NCI-H1048 (cell line): ENCODE measurements at places on chromosomes 5 and 9.

DNA sequence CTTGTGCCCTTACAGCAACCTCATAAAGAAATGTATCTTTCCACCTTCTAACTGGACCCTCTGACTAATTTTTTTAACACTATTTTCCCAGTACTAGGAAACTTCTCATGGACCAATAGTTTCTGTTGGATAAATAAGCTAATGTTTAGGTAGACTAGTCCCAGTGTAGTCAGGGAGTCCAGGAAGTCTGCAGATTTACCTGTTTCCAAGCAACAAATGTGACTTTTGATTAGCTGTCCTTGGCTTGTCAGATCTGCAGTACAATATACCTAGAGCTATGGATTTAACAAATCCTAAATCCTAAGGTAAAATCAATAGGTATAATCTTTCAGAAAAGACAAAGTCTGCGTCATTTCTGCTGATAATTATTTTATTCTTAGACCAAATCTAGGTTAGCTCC is 55.7 kb downstream of the FAM174A start:
- DNase-seq: no peak

DNA sequence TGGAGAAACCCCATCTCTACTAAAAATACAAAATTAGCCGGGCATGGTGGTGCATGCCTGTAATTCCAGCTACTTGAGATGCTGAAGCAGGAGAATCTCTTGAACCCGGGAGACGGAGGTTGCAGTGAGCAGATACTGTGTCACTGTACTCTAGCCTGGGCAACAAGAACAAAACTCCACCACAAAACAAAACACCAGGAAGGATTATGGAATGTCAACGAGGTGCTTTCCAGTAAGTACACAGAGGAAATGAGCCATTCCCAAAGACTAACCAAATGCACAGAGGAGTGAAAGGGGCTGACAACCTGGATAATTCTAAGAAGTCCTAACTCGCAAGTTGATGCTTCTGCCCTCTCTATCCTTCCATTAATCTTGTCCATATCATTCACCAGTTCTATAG is 126.1 kb upstream of the RETREG1 start:
- DNase-seq: no peak

- DNase-seq: no peak
Measured at GRCh38 chr5:7668627-7669026, 182.3 kb downstream of the CFAP90 start.

- DNase-seq: no peak
Measured at GRCh38 chr9:74044844-74045243, 452.3 kb upstream of the RORB start.

- DNase-seq: no peak
Measured at GRCh38 chr9:30977965-30978364, 1406.5 kb upstream of the ACO1 start.

- no peak for DNase-seq
Measured at GRCh38 chr5:135356522-135357318, 42.3 kb downstream of the MACROH2A1 start.

DNA sequence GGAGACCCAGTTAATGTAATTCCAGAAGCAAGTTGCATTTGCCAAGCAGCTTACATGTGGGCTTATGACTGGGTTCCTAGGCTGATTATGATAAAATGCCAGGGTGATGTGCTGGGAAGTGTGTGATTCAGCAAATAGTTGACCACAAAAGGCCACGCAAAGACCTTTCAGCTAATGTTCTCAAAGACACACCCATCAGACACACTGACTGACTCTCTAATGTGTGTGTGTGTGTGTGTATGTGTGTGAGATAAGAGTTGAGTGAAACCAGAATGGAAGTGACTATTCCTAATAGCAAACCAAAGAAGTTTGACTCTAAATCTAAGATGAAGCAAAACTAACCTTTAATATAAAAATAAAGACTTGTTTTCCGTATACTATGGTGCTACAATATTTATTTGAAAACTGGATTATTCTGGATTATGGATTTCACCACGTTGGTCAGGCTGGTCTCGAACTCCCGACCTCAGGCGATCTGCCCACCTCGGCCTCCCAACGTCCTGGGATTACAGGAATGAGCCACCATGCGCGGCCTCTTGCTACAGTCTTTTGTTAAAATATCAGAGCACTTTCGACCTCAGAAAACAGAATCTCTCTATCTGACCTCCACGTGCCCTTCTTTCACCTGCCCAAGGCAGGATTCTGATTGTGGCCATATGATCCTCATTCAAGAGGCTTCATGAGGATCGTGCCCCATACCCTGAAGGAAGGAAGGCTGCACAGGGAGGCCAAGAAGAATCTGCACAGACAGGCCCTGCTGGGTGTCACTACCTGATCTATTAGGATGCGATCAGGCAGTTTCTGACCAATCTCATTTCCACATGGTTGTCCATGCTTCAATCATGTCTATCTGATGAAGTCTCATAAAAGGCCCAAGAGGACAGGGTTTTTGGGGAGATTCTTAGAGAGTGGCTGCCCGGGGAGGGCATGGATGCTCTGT is 75.6 kb downstream of the USP20 start:
- no peak for DNase-seq

DNA sequence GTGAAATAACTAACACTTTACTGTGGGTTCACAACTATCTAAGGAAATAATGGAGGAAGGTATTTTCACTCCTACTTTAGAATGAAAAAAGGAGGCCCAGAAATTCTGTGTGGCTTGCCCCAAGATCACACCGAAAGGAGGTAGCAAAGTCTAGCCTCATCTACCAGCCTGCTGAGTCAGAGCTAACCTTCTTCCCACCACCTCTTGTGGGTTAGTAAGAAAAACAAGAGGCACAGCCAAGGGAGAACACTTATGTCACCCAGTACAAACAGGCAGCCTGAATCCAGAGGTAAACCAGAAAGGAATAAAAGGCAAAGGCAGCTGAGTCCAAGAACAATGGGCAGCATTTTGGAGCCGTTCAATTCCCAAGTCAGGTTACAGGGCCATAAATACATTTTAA is 91.9 kb upstream of the RASEF start:
- DNase-seq: no peak

DNA sequence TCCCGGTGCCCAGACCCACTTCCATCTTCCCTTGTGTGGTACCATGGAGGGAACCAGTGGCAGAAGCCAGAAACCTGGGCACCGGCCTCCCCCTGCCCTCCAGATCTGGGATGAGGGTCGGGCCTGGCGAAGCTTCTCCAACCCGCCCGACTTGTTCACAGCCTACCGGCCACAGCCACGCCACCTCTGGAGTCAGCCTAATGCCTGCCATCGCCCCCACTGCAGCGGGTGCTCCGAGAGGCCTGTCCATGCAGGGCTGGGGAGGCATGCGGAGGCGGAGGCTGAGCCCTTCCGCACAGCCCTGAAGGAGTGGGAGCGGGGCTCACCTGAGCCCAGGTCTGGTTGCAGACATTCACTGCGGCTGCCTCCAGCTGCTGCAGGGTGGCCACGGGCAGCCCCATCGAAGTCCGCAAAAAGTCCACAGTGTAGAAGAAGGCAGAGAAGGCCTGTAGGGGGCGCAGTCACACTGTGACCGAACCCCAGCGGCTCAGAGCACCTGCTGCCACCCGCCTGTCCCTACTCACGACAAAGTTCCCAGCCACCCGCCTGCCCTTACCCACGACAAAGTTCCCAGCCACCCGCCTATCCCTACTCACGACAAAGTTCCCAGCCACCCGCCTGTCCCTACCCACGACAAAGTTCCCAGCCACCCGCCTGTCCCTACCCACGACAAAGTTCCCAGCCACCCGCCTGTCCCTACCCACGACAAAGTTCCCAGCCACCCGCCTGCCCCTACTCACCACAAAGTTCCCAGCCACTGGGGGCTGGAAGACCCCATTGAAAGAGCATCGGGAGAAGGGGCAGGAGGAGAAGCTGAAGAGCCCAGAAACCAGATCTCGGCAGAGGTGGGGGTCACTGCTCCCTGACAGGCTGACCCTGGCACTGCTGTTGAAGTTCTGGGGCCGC is 3.8 kb upstream of the NPDC1 start:
- DNase-seq: peak; percentile 31

- no peak for DNase-seq
Measured at GRCh38 chr9:8447601-8448000, 648.0 kb upstream of the DMAC1 start.

- no peak for DNase-seq
Measured at GRCh38 chr5:132886064-132886823, 12.8 kb downstream of the LEAP2 start.

DNA sequence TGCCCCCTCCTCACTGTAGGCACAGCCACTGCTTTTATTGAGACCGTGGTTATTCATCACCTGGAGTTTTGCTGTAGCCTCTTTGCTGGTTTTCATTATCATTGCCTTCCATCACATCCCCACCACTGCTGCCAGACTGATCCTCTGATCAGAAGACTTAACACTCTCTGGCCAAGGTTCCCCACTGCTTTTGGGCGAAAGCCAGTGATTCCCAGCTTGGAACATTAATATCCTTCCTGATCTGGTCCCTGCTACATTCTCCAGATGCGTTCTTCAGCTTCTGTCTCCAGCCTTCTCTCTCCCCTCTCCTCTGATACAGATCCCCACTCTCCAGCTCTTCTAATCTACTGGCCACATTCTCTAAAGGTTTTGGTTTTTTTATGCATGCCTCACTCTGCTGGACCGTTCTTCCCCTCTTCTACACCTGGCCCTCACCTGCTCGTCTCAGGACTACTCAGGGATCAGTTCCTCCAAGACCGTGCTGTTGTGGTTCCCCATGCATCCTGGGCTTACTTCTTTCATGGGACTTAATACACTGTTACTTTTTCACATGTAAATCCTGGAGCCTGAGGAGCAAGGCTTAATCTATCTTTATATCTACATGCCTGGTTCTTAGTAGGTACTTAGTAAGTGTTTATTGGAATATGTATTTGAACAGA is 115.0 kb downstream of the PRKACG start:
- DNase-seq: no peak

DNA sequence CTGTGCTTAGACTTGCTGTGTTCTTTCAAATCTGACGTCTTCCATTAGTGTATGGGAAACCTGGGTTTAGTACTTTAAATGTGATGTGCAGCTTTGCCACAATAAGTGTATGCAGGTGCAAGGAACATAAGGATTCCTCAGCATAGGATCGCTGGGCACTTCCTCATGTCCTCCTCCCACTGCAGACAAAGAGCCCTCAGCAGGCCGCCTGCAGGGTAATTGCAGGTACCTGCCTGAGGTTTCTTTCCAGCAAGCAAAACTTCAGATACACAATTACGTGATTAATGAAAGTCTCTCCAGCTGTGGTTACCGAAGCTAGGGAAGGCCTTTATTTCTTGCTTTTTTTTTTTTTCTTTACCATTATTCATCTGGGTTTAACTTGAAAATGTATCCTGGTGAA is 233.1 kb downstream of the RFK start:
- no peak for DNase-seq

- no peak for DNase-seq
Measured at GRCh38 chr5:139399501-139400121, 4.3 kb downstream of the SPATA24 start.

DNA sequence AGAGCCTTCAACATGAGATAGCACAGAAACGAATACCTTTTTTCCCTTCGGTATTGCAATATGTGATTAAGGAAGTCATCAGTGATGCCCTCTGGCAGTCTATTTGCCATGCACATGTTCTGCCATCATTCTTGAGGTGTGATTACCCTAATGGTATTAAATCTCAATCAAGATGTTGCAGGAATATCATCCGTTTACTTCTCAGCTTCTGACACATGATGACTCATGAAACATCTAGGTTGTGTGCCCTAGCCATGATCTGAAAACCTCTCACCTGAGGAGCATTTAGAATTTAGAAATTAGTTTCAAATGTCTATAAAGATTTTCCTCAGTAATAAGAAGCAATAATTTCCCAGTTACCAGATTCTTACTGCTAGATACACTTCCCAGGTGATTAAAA is 209.1 kb downstream of the ADGRV1 start:
- no peak for DNase-seq

GRCh38 chr9:83339435-83339834 is 198.8 kb downstream of the FRMD3 start:
- no peak for DNase-seq

DNA sequence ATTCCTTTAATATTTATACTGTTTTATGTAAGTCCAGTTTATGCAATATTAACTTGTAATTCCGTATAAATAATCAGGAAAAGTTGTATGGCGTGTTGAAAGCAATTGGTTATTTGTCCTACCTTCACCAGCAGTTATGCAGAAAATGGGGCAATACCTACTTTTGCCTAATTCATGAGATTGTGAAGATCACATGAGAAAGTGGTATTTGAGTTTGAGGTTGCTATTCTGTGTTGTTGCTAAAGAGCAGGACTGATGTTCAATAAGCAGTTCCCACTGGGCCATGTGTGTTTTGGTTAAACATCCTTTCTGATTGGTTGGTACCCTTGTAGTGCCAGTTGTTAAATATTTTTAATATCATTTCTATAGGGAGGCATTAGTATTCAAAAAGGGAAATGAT is 3.2 kb downstream of the TGFBR1 start:
- DNase-seq: no peak

GRCh38 chr5:124180875-124181461 is 565.5 kb downstream of the ZNF608 start:
- DNase-seq: peak; percentile 60

DNA sequence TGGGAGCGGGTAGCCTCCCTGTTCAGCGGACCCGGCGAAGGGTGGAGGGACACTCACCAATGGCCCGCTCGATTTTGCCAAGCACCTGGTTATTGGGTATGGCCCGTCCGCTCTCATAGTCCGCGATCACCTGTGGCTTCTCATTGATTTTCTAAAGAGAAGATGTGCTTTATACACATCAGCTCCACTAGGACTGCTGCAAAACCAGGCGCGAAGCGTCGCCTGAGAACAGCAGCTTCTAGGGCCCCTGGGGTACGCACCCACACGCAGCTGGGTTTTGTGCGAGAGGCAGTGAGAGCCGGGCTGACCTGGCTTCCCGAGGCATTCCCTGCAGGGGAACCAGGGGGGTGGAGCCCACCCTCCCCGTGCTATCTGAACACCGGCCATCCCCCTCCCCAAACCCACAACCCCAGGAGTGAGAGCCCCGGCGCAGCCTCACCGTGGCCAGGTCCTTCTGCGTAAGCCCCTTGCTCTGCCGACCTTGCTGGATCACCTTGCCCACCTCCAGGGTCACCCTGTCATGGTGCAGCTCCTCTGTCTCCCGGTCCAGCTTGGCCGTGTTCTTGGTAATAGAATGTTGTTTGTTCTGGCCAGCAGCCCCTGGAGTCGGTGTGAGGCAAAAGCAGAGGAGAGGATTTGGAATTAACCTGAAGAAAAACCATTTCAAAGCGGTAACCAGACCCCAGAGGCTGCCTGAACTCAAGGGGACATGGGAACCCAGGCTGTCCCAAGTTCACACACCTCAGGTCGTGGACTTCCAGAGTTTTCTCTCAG is 3.1 kb downstream of the EDF1 start:
- no peak for DNase-seq

GRCh38 chr9:104247899-104248460 is 153.9 kb downstream of the SMC2 start:
- no peak for DNase-seq

DNA sequence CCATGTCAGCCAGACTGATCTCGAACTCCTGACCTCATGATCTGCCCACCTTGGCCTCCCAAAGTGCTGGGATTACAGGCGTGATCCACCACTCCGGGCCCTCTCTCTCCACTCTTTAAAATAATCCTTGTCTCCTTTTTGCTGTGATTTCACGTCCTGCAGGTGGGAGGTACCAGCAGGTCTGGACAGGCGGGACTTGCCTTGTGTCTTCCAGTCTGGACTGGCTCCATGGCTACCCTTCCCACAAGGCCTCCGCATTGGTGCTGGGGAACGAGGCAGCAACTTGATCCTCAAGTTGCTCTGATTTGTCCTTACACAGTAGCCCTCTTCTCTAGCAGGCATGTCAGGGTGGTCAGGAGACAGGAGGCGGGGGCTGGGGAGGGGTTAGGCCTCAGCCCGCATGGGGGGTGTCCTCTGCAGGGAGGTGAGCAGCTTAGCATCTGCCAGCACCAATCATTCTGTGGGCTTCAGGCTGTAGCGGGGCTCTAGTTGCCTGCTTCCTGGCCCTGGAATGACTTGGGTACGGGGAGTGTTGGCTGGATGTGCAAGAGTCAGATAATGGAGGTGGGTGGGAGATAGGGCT is 54.3 kb downstream of the TENT4A start:
- no peak for DNase-seq
